ENCODE measurements at places on chromosomes 4 and X. TPM values are rescaled to one million over a fixed set of nuclear protein-coding genes. Genes with fewer than 3 reads are reported as not detected.

- no peak for DNase-seq
Measured at GRCh38 chr4:188812644-188813043, 673.4 kb downstream of the TRIML1 start.

DNA sequence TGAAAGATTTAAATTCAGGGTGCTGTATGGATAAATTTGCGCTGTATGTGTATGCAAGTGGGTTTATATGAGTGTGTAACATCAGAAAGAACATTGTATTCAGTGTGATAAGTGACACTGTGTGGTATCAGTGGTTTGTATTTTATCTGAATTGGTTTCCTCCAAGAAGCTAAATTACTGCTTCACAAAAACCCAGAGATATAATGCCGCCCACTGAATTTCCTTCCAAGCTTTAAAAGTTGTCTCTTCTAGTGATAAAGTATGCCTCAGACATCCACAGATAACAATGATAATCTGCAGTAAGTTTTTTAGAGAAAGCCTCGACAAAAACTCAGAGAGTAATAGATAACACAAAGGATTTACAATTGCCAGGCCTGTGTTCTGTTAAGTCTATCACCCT, 710.6 kb upstream of the HS3ST1 start:
- DNase-seq = no peak

DNA sequence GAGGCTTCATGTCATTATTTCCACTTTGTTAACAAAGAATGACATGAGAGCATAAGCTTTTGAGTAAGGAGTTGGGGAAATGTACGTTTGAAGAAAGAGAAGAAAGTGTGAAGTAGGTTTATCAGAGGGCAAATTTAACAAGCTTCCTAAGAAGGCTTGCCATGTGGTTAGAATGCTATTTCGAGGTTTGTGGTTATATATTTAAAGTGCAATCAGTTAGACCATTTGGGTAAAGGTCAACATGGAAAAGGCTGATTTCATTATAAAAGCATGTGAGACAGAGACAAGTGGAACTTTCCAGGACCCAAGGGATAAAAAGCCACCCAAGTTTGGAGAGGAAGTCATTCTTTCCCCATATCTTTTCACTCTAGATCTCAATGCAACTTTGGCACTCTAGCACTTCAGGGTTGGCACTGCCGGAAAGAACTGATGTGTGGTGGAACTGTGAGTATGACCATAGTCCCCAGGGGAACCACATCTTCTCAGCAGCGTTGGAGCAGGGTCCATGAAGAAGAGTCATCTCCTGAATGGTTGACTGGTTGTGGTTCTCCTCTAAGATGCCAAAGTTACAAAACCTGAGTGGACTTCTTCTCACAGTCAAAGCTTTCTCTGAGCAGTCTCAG, 529.9 kb downstream of the MID1IP1 start:
- no peak for DNase-seq

The SPANXA2 gene
- total RNA-seq = not detected

The CDX4 gene
- not detected for total RNA-seq
